ENCODE measurements at places on chromosomes 5 and 9.

GRCh38 chr5:139199321-139199720 is 1.2 kb upstream of the SIL1 start:
- no peak for DNase-seq

DNA sequence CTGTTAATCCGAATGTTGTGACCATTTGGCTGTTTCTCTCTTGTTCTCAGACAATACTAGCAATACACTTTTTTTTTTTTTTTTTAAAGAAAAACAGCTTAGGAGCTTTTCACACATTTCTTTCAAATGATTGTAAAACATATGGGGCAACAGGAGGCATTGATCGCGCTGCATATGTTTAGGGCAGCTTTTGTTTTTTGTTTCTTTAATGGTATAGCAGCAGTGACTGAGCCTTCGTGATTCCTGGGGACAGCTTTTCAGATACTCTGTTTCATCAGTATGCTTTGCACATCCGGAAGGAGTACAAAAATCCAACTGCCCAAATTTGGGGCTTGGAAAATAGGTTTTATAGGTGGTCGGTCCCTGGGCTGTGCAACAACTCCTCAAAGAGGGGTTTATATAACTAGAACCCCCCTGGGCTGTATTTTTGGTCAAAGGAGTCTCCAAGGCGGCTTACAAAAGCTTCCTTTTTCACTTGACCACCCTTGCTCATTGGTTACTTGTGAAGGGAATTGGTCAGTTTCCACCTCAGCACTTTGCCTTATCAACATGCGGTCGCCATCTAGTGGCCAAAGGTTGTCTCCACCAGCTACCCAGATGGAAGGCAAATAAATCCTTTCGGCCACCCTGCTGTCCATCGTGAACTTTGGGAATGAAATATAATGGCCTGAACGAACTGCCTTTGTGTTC is 91.8 kb downstream of the PDE6A start:
- DNase-seq, result peak; percentile 45

GRCh38 chr9:127825319-127826051 is 22.8 kb downstream of the FPGS start:
- no peak for DNase-seq

DNA sequence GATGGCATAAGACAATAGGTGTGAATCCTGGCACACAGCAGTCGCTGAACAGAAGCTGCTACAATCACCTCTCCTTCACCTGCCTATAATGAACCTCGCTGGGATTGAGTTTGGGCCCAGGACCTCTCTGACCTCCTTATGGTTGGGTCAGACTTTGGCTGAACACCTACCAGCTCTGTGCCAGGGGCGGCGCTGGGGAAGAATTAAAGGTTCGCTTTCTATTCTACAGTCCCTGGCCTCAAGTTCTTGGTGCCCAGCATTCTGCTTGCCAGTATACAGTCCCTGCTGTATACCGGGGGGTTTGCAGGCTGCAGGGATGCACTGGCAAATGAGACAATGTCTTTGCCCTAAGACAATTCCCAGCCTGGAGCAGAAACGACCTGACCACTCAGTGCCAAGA is 895 bp upstream of the STRBP start:
- DNase-seq, result no peak

DNA sequence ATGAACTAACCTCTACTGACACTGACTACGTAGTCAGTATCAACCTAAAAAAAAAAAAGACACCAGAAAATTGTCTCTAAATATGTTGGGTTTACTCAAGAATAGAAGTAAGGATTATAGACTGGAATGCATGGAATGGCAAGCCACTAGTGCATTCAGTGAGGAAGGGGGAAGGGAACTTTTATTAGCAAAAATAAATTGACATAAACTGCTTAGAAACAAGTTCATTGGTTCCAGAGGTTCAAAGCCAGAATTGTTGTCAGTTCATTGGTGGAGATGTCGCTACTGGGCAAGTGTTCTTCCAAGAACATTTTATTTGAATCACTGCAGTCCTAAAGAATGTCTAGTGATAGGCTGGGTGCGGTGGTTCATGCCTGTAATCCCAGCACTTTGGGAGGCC is 26.1 kb upstream of the AOPEP start:
- no peak for DNase-seq

DNA sequence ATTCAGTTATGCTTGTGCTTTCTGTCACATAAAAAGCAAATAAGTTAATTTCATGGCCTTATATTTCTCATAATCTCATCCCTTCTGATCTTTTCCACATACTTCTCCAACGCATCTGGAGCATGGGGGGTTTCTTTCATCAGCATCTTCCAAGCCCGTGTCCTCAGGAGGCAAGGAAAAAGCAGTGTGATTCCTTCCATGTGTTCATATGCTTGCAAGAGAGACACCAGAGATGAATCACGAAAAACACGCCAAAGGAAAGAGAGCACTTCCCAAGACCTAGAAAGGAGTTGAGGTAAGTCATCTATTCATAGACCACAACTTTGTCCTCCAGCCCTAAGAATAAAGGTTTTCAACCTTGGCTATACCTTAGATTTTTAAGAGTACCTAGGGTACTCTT is 26.0 kb upstream of the SVEP1 start:
- no peak for DNase-seq
